Cardiac fibroblast (primary cell): ENCODE measurements at places on chromosomes 1 and 21.

DNA sequence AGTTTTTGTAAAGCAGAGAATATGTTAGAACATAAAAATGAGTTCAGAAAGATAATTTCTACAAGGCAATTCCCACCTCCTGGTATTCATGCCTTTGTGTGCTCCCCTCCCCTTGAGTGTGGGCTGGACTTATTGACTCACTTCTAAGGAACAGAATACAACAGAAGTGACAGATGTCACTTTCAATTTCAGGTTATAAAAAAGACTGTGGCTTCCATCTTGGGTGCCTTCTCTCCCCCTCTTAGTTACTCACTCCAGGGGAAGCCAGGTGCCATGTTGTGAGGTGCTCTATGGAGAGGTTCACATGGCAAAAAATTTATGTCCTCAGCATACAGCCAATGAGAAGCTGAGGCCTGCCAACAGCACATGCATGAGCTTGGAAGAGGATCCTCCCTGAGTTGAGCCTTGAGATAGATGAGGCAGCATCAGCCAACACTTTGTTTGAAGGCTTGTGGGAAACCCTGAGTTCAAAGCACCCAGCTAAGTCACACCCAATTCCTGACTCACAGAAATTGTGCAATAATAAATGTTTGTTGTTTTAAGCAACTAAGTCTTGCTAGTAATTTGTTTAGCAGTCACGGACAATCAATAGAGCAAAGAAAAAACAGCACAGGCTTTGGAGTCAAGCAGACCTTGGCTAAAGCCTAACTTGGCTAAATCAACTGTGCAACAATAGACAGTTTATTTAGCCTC is 73.5 kb upstream of the NGF start:
- DNase-seq, result peak; percentile 84

DNA sequence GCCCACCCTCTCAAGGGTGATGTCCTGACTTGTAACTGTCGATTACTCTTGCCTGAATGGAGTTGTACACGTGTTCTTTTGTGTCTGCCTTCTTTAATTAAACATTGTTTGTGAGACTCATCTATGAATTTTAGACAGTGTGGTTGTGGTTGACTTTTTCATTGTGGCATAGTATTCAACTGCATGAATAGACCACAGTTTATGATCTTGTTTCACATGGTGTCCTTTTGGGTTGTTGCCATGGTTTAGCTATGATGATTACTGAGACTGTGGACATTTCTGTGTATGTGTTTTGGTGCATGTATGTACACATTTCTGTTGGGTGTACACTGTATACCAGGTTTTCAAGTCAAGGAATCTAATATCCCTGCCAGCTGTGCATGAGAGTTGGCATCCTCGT is 30.1 kb downstream of the PRMT2 start:
- no peak for DNase-seq

GRCh38 chr1:30597711-30598110 is 125.7 kb downstream of the MATN1 start:
- no peak for DNase-seq

GRCh38 chr1:60141276-60141675 is 67.7 kb upstream of the C1orf87 start:
- no peak for DNase-seq

DNA sequence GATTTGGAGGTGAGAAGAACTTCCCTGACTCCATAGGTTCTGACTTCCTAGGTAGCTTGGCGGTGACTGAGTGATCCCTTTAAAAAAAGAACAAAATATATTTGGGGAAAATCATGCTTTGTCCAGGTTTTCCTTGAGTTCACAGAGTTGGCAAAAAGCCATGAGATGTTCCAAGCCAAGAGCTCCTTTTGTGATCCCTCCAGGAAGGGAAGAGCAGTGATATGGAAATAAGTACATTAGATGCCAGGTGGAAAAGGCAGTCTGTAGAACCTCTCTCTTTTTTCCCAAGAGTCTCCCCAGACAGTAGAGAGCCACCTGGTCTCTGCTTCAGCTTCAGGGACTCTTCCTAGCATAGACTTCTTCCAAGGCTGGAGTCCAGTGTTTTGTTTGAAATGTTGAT is 10.2 kb downstream of the TLCD4 start:
- DNase-seq, result no peak

DNA sequence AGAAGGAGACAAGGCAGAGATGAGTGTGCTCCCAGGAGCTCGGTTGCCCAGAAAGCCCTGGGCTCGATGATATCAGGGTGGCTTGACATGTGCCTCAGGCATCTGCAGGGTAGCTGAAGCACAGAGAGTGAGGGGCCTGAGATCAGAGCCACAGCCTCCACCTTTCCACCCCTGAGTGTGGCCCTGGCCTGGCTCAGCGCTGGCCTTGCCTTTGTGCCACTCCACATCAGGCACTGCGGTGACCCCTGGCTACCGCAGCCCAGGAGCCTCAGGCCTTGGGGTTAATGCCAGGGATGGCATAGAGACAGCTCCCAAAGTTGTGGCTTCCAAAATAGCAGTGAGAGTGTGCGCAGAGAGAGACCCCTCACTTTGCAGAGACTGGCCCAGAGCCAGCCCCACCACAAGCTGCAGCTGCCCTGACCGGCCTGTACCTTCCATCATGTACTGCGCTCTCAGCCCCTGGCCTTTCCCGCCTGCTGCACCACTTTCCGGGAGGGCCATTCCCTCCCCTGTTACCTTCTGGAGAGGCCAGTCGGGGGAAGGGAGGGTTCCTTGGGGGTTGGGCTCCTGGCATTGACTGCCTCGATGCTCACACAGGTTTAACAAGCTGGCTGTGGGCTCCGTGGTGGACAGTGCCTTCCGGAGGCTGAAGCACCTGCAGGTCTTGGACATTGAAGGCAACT is 19.5 kb downstream of the PODN start:
- no peak for DNase-seq
